ENCODE measurements at places on chromosomes 11 and 22.

DNA sequence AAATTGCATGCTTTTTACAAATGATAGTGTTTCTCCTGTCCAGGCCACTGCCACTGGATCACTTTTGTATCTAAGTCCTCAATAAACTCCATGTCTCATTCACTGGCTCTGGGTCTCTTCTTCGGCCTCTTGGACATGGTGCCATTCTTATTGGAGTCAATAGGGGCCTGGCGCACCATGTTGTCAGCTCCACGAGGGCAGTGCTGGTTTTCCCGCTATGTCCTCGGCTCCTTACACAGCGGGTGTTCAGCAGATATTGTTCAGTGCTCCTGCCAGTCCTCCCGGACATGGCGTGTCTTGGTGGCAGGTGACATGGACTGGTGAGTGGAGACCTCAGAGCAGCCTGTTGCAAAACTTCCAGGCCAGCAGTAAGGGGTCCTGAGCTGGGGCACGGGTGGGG is 3.6 kb upstream of the FAM118A start:
- no peak for DNase-seq

DNA sequence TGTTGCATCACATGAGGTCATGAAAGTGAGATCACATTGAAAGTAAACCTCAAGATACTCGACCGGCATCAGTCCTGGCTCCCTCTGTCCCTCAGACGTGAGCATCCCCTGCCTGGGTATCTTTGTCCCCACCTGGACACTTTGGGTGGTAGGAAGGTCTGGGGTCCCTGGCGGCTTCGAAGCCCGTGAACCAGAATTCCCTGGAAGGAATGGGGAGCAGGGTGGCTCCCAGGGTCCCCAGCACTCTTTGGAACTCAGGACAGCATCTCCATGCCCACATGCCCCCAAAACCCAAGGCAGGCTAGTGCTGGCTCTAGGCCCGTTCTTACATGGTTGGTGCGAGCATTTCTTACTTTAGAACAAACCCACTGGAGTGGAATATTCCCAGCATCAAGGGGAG is 7.5 kb downstream of the DERL3 start:
- DNase-seq: no peak

DNA sequence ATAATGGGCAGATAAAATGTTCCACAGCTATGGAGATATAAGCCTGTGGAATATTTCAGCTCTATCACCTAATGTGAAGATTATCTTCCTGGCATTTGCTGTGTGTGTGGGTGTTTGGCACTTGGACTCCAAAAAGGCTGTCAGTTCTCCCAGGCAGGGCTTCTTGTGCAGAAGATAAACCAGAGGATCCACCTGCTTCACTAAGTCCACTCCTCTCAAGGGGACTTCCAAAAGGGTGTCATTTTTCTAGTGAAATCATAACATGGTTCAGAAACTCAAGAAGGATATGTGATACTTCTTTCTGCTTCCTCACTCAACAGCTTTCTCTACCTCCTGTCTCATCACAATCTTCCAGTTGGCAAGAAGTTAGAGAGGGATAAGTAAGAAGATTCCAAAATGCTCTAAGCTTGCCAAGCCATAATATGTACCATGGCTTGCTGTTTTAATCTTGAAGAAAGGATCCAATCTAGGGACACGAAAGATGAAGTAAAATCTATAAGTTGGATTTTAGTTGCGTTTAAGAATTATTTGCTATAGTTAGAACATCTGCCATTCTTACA is 206.2 kb upstream of the MTMR2 start:
- DNase-seq: no peak

GRCh38 chr11:77074205-77074604 is 7.4 kb downstream of the CAPN5 start:
- no peak for DNase-seq

DNA sequence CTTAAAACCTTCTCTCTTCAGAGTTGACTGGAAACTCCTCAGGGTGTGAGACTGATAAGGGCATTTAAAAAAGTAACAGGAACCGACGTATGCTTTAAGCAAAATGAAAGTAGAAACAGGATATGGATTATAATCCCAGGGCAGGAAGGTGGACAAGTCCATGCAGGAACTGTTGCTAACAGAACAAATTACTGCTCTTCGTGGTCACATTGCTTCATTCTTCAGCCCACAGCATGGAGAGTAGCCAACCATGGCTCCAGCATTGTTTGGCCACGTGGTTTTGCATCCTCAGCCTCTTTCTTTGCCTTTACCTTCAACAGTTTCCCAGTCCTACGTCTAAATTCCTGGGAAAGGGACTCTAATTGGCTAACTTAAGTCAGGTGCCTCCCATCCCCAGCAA is 563.1 kb upstream of the ISX start:
- DNase-seq: no peak

DNA sequence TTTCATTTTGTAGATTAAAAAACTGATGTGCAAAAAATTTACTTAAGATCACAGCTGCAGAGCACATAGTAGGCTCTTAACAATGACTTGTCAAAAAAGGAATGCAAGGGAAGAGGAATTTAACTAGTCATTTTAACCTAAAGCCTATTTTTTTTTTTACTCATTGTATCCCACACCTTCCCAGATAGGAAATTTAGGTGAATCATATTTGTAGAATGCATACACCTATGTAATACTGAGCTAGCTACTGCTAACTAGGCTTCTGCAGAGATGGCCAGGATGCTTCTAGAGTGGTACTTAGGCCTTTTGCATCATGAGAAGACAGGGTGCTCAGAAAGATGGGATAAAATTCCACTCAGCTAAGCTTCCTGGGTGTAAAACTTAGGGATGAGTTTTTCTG is 387.3 kb downstream of the AASDHPPT start:
- no peak for DNase-seq

GRCh38 chr22:46071451-46072109 is 78.7 kb upstream of the PPARA start:
- DNase-seq: peak; percentile 59

Data from kidney epithelial cell (primary cell).